Peyer's patch (tissue), 4 donors: ENCODE measurements at places on chromosomes 4 and X. TPM values are rescaled to one million over a fixed set of nuclear protein-coding genes. Genes with fewer than 3 reads are reported as not detected.

Gene ADH1A
- total RNA-seq: not detected

GRCh38 chr4:165207431-165208220 is at the start of gene KLHL2:
TSS of gene KLHL2 (plus strand) at chr4:165207561. CDS start at chr4:165207877, 316 bp downstream.
- DNase-seq: peak; percentile 91
- H3K4me3 ChIP-seq: peak within 1 kb of the TSS; percentile 87
- H3K27ac ChIP-seq: peak within 1 kb of the TSS; percentile 73
- H3K4me1 ChIP-seq: peaks cover 3% of the 10 kb centered on the region
- H3K36me3 ChIP-seq: no peaks in the 10 kb centered on the region

DNA sequence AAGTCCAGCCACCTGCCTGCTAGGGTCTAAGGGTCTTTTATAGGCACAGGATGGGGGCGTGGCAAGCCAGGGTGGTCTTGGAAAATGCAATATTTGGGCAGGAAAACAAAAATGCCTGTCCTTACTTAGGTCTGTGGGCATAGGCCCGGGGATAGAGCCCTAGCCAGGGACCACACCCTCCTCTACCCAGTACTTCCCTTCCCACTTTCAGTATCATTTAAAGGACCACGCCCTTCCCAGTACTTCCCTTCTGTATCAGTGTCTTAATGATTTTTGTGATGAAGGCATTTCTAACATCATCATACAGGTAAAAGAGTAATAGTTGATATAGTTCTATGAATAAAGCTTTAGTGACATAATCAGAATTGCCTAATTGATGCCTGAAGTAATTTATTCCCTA is 11.4 kb downstream of the BANK1 start:
- DNase-seq: peak; percentile 47
- H3K36me3 ChIP-seq: no peaks in the 10 kb centered on the region
- no peaks in the 10 kb centered on the region for H3K4me1 ChIP-seq
- no peak overlapping the region for H3K27ac ChIP-seq
- H3K27me3 ChIP-seq: no peaks in the 10 kb centered on the region
- no peak overlapping the region for H3K4me3 ChIP-seq

GRCh38 chr4:77095101-77095821 is 19.5 kb upstream of the CCNI start:
- peak; percentile 86 for DNase-seq
- no peaks in the 10 kb centered on the region for H3K4me1 ChIP-seq
- no peak overlapping the region for H3K27ac ChIP-seq
- H3K4me3 ChIP-seq: no peak overlapping the region
- H3K36me3 ChIP-seq: no peaks in the 10 kb centered on the region

Gene PNMA5
- not detected for total RNA-seq

Gene FRMPD3
- not detected for total RNA-seq

Gene FOXP3
- 0.66 TPM for total RNA-seq

DNA sequence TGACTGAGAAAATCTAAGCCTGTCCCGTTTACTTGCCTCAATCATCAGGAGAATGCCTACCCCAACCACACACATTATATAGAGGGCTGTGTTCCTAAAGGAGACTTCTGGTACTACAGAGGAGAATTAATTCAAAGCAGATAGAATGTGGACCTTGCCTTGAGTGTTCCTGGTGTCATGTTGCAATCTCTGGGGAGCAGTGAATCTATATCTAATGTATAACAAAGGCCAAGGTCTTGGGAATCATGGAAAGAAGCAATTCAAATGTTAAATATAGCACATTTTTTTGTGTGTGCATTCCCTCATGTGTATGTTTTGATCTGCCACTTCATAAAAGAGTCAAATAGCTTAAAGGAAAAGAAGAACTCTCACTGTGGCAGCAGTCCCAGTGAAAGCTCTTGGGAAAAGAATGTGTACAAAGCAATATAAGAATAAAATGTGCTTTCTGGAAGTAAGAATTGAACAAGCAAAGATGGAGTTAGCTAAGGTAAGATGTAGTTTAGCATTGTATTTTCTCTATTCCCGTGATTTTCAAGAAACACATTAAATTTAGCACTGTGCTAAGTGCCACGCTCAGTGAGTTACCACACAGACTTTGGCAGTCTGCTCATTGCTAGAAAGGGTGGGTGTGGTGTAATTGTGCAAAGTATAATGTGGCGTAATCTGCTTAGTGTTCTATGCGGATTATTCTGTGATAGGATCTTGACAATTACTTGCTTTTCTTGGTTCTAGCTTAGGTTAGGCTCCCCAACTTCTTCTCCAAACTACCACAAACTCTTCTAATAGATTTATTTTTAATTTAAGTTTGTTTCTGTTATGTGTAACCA is 13.7 kb downstream of the ADH6 start:
- H3K36me3 ChIP-seq: no peaks in the 10 kb centered on the region
- DNase-seq: peak; percentile 75
- H3K4me1 ChIP-seq: no peaks in the 10 kb centered on the region
- H3K4me3 ChIP-seq: no peak overlapping the region

Gene STK26
- total RNA-seq: 15.7 TPM

- H3K27ac ChIP-seq: no peak overlapping the region
- no peaks in the 10 kb centered on the region for H3K27me3 ChIP-seq
- no peaks in the 10 kb centered on the region for H3K36me3 ChIP-seq
- H3K4me1 ChIP-seq: no peaks in the 10 kb centered on the region
These were observed 1026.0 kb downstream of the ADGRL3 start for GRCh38 chr4:62226082-62226481.

- H3K4me3 ChIP-seq: no peak overlapping the region
- no peak for DNase-seq
- H3K36me3 ChIP-seq: no peaks in the 10 kb centered on the region
- H3K27me3 ChIP-seq: no peaks in the 10 kb centered on the region
- no peak overlapping the region for H3K27ac ChIP-seq
These were observed 10.1 kb downstream of the REELD1 start for GRCh38 chr4:146224326-146224966.

GRCh38 chr4:120007896-120008436 is 58.7 kb downstream of the MAD2L1 start:
- no peaks in the 10 kb centered on the region for H3K4me1 ChIP-seq
- H3K27me3 ChIP-seq: no peaks in the 10 kb centered on the region
- no peak overlapping the region for H3K27ac ChIP-seq
- no peak for DNase-seq

Gene NKRF
- total RNA-seq: 4.0 TPM

DNA sequence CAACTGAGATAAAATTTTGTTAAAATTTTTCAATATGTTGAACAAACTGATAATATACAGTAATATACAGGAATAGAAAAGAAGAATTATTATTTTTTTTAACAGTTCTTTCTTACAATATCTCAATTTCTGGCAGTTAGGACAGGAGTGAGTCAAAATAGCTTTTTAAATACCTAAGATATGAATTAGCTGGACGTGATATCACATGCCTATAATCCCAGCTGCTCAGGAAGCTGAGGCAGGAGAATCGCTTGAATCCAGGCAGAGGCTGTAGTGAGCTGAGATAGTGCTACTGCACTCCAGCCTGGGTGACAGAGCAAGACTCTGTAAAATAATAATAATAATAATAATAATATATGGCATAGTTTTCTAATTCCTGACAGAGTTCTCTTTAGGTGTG is 1039.3 kb downstream of the STPG2 start:
- DNase-seq: no peak
- no peak overlapping the region for H3K27ac ChIP-seq
- no peak overlapping the region for H3K4me3 ChIP-seq
- H3K36me3 ChIP-seq: no peaks in the 10 kb centered on the region
- H3K27me3 ChIP-seq: no peaks in the 10 kb centered on the region

Gene FGFR3
- 69.9 TPM for total RNA-seq
